Ecto neural progenitor cell (in vitro differentiated cells): ENCODE measurements at places on chromosomes 5 and 9.

GRCh38 chr5:158976035-158976434 lies 123.7 kb downstream of the EBF1 start:
- no peak for DNase-seq

- peak; percentile 90 for DNase-seq
Measured at GRCh38 chr9:135087489-135087792, at the start of gene OLFM1. Gene OLFM1, plus strand, starts transcription at chr9:135087668. Its CDS starts 322 bp downstream, at chr9:135087990.

GRCh38 chr5:131628990-131629389 lies 6.0 kb downstream of the RAPGEF6 start:
- no peak for DNase-seq

- DNase-seq, result no peak
Measured at GRCh38 chr9:90942555-90942954, 140.9 kb downstream of the SYK start.

DNA sequence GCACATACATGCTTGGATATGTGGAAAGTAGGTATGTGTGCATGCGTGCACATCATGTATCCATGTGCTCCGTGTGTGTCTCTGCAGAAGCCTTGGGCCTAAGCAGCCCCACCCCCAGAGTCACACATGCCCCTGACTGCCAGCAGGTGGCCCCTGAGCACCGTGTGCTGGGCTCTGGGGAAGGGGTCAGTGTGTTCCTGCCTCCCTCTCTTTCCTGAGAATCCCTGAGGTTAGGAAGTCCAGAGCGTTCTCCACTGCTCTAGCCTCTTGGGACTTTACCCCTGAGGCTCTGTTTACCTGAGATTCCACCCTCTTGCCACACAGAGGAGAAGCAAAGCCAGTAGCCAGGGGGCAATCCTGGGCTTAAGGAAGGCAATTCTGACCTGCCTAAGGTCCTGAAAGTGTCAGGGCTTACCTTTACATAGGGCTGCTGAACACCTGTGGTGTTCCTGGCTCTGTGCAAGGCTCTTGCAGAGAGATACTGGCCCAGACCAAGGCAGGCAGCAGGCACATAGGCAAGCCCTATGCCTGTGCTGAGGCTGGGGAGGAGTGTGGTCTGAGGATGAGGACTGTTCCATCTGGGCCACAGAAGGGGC lies 207.3 kb downstream of the TMEM38B start:
- peak; percentile 77 for DNase-seq

GRCh38 chr9:19156026-19156474 lies 28.8 kb upstream of the PLIN2 start:
- DNase-seq, result no peak

GRCh38 chr9:127801955-127802575 lies 617 bp upstream of the FPGS start:
- no peak for DNase-seq

- no peak for DNase-seq
Measured at GRCh38 chr5:177372910-177373309, 11.3 kb upstream of the SLC34A1 start.

- DNase-seq, result no peak
Measured at GRCh38 chr5:57937025-57937424, 454.4 kb upstream of the ACTBL2 start.

- DNase-seq, result no peak
Measured at GRCh38 chr9:137247135-137247915, 3.8 kb upstream of the STPG3 start.

- DNase-seq, result no peak
Measured at GRCh38 chr9:12539580-12539975, 153.6 kb upstream of the TYRP1 start.
